Camera-type eye (tissue), 1 donor: ENCODE measurements at places on chromosomes 6 and 20. TPM values are rescaled to one million over a fixed set of nuclear protein-coding genes. Genes with fewer than 3 reads are reported as not detected.

Gene OVOL2
- 1.1 TPM for total RNA-seq

Gene ZFP57
- total RNA-seq, result not detected

Gene MAS1
- total RNA-seq, result 0.05 TPM

Gene ERVFRD-1
- not detected for total RNA-seq

Gene CLDN20
- total RNA-seq, result not detected

Gene ACAT2
- total RNA-seq, result 16.2 TPM

Gene BCAS1
- 6.1 TPM for total RNA-seq

Gene RREB1
- total RNA-seq, result 55.9 TPM

Gene NELFCD
- 69.7 TPM for total RNA-seq

Gene SLC17A4
- total RNA-seq, result not detected

Gene NRSN2
- 16.0 TPM for total RNA-seq

Gene SYCP2L
- total RNA-seq, result 3.2 TPM

Gene COX4I2
- total RNA-seq, result 3.2 TPM

Gene TMEM217
- 0.44 TPM for total RNA-seq

Gene WFDC5
- not detected for total RNA-seq

Gene FERMT1
- 1.0 TPM for total RNA-seq

Gene SUMO4
- total RNA-seq, result 16.1 TPM

Gene KHDC1L
- 1.0 TPM for total RNA-seq

Gene CCM2L
- total RNA-seq, result 4.8 TPM

Gene STX11
- total RNA-seq, result 2.2 TPM

Gene NKX2-2
- not detected for total RNA-seq

Gene C20orf204
- 1.0 TPM for total RNA-seq

Gene OOEP
- not detected for total RNA-seq

Gene FOXA2
- not detected for total RNA-seq

Gene REM1
- total RNA-seq, result 3.3 TPM

Gene GCLC
- total RNA-seq, result 37.8 TPM

Gene TRAPPC3L
- 0.38 TPM for total RNA-seq

Gene DNAH8
- total RNA-seq, result 0.27 TPM

Gene HFE
- 5.2 TPM for total RNA-seq

Gene CCR6
- total RNA-seq, result not detected

Gene LRRC73
- 0.99 TPM for total RNA-seq

Gene MUCL3
- not detected for total RNA-seq

Gene TMEM244
- total RNA-seq, result 40.6 TPM

Gene DEFB123
- total RNA-seq, result not detected

Gene SPATA25
- 7.6 TPM for total RNA-seq

Gene XKR7
- total RNA-seq, result 8.2 TPM

Gene PNISR
- 367 TPM for total RNA-seq

Gene EDN1
- total RNA-seq, result 5.4 TPM

Gene SLC32A1
- total RNA-seq, result 8.2 TPM
